ENCODE measurements at places on chromosomes 2 and 18. TPM values are rescaled to one million over a fixed set of nuclear protein-coding genes. Genes with fewer than 3 reads are reported as not detected.

ACVR1C gene
- 1.6 TPM for polyA plus RNA-seq

- H3K4me1 ChIP-seq, result peaks cover 11% of the 10 kb centered on the region
- no peak overlapping the region for H3K4me3 ChIP-seq
- no peak for DNase-seq
- H3K27ac ChIP-seq, result no peak overlapping the region
Observed at GRCh38 chr2:68046224-68046623, 16.6 kb downstream of the C1D start.

DNA sequence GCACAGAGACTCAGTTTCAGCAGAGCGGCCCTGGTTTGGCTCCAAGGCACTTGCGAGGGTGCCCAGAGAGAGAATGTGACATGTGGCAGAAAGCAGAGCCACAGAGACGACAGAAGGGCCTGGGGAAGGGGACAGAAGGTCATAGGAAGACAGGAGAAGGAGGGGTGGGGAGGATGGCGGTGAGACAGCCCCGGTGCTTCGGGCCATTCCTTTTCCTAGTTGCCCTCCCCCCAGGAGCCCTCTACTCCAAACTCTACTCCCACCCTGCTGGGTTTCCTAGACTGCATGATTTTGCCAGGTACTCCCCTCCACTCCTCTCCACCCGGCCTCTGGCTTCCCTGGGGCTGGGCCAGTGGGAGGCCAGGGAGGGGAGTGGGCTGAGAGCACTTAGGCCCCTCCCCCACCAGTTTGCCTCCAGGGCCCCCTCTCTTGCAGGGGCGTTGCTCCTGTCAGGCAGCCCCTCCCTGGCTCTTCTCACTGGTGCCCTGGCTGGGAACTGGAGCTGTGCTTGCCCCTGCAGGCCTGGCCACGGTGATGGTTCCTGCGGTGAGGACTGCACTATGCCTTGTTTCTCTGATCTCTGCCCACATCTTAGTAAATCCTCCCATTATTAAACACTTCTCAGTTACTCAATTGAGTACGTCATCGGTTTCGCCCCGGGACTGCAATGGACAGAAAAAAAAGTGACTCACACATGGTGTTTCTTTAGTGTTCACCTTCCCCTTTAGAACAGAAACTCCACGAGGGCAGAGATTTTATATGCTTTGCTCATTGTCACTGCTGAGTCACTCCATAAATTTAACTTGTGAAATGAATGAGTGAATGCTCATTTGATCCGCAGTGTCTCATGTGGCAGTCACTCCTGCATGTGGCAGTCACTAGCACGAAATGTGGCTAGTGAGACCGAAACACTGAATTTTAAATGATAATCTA lies 58.7 kb upstream of the SP3 start:
- H3K36me3 ChIP-seq, result no peaks in the 10 kb centered on the region
- H3K27ac ChIP-seq, result no peak overlapping the region
- no peaks in the 10 kb centered on the region for H3K4me1 ChIP-seq
- no peaks in the 10 kb centered on the region for H3K27me3 ChIP-seq
- no peak for DNase-seq
- H3K4me3 ChIP-seq, result no peak overlapping the region

GULP1 gene
- polyA plus RNA-seq, result not detected

RIT2 gene
- polyA plus RNA-seq, result not detected

GRCh38 chr2:167430447-167430846 lies 542.2 kb downstream of the XIRP2 start:
- H3K4me3 ChIP-seq, result no peak overlapping the region
- no peaks in the 10 kb centered on the region for H3K4me1 ChIP-seq
- no peak for DNase-seq
- H3K27ac ChIP-seq, result no peak overlapping the region
- H3K27me3 ChIP-seq, result no peaks in the 10 kb centered on the region

Data from CD4-positive, alpha-beta memory T cell (primary cell).